A549 treated with Hydrocortisone at 1 μM for 4 hours (cell line): ENCODE measurements at places on chromosomes 12 and 14. TPM values are rescaled to one million over a fixed set of nuclear protein-coding genes. Genes with fewer than 3 reads are reported as not detected.

The SCN8A gene
- total RNA-seq, result 1.00 to 1.7 TPM (median 1.5 TPM) in 5 replicates

The NFATC4 gene
- total RNA-seq, result 0.10 to 0.31 TPM (median 0.15 TPM) in 4 of 5 replicates, not detected in the other

The TSPAN11 gene
- 0.01 to 0.11 TPM (median 0.08 TPM) in 5 replicates for total RNA-seq

The CCDC177 gene
- 0.02 to 0.06 TPM (median 0.04 TPM) in 4 of 5 replicates, not detected in the other for total RNA-seq

The TM9SF1 gene
- total RNA-seq, result 61.4 to 81.2 TPM (median 65.5 TPM) in 5 replicates
